ENCODE measurements at places on chromosomes 5 and 9. TPM values are rescaled to one million over a fixed set of nuclear protein-coding genes. Genes with fewer than 3 reads are reported as not detected.
A peak's percentile ranks its signal among the peaks of the same experiment; 100 is the strongest.

DNA sequence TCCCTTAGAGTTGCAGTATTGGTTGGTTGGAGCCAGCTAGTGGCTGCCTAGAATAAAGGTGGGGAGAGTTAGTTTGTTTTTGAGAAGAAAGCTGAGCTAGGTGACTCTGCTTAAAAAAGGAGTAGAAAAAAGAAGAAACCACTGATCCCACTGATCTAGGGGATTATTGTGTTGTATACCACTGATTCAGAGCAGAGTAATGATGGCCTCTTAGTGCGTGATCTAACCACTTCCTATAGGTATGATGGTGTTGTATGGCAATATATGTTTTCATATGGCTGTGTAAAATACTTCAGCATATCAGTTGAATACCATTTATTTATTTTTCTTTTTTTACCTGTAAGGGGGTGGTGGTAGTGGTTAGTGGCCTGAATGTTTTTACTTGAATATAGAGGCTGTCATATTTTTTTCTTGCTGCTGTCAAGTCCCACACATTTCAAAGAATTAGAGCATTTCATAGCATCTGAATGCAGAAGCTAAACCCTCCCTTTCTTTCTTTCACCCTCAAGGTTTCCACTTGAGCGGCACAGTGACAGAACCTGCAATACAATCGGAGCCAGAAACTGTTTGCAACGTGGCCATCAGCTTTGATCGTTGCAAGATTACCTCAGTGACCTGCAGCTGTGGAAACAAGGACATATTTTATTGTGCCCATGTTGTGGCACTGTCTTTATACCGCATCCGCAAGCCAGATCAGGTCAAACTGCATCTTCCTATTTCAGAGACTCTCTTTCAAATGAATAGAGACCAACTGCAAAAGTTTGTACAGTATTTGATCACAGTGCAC is 140.3 kb downstream of the ZSWIM6 start:
- DNase-seq, result no peak

Gene NR2F1-AS1
- 2.2 TPM for total RNA-seq

- no peak for DNase-seq
Measured at GRCh38 chr9:94159069-94159939, 75.0 kb downstream of the PTPDC1 start.

Gene ZDHHC11
- total RNA-seq, result 5.3 TPM

Gene SLC34A1
- total RNA-seq, result 0.10 TPM

DNA sequence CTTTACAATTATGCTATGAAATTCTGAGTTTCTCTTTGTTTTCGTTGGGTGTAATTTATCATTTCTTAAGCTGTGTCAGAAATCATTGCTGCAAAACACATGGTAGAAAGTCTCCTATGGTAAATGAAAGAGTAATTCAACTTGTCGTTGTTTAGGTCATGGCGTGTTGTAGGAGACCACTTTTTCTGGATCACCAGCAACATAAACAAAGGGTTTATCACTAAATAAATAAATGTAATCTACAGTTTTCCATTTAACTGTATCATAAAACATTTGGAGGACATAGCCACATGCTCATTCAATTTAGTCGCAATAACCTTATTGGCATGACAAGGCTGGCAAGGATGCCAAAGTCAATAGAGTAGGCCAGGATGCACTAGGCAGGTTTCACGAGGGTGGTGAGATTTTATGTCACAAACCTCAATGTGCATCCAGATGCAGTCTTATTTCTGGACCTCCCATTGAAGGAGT is 154.4 kb upstream of the ERCC6L2 start:
- DNase-seq, result no peak

- DNase-seq, result peak; percentile 79
Measured at GRCh38 chr9:34501889-34502425, 20.8 kb downstream of the ENHO start.

- no peak for DNase-seq
Measured at GRCh38 chr5:1278656-1279442, 16.0 kb downstream of the TERT start.

- DNase-seq, result peak; percentile 55
Measured at GRCh38 chr5:79020861-79021561, 35.9 kb upstream of the ARSB start.

DNA sequence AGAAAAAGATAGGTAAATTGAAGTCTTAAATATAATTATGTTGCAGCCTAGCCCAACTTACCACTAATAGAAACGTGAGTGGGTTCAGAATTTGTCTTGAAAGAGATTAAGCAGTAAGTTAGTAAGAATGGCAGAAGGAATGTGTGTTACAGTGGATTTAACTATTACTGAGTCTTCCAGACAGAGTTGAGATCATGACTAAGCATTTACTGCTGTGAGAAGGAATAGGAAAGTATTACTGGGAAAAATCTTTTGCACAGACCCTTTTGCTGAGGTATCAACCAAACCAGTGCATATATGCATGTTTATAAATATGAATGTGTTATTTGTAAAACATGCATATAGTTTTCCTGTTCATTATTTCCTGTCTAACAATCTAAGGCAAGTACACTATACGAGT is 112.8 kb upstream of the EFNA5 start:
- DNase-seq, result peak; percentile 12

Gene IL12B
- total RNA-seq, result not detected

DNA sequence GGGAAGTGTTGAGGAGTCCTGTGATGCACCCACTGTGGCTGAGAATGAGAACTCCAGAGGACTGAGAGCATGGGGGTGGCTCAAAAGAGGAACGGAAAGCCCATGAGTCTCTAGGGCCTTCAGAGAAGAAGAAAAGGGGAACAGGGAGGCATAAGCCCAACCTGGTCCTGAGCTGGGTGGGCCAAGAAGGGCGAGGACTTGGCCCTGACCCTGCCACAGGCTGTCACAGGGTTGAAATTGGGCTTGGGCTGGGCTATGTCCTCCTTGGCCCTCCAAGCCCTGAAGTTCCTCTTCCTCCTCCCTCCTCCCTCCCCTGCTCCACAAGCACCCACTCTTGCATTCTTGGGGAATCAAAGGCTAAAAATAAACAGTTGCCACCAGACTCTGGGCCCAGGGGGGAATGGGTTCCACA is 49.3 kb upstream of the PPARGC1B start:
- DNase-seq, result no peak

- no peak for DNase-seq
Measured at GRCh38 chr5:172634106-172634899, 6.8 kb upstream of the NEURL1B start.

- DNase-seq, result no peak
Measured at GRCh38 chr5:82072138-82072537, 100.3 kb downstream of the ATG10 start.

DNA sequence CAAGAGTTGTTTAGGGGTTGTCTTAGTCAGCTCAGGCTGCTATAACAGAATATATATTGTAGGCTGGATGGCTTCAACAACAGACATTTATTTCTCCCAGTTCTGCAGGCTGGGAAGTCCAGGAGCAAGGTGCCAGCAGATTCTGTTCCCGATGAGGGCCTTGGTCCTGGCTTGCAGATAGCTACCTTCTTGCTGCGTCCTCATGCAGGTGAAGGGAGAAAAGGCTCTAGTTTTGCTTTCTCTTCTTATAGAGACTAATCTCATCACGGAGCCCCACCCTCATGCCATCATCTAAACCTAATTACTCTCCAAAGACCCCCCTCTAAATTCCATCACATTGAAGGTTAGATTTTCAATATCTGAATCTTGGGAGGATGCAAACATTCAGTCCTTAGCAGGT is 246.0 kb upstream of the ANKRD55 start:
- DNase-seq, result no peak

DNA sequence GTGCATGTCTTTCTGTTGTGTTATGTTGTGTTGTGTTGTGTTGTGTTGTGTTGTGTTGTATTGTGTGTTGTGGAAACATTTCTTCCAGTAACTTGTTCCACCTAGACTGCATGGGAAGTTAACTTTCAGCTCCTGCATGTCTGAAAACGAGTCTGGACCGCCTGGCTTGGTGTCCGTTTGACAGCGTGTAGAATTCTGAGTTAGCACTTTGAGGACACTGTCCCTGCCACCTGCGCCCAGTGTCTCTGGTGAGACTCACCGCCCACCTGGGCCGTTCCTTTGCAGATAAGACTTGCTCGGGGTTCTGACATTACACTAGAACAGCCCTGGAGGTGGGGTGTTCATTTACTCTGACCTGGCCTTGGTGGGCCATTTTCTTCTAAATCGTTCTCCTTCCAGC is 42.0 kb downstream of the WNK2 start:
- no peak for DNase-seq

- peak; percentile 85 for DNase-seq
Measured at GRCh38 chr5:94422812-94423211, 195.6 kb downstream of the KIAA0825 start.

Gene MLANA
- total RNA-seq, result not detected

GRCh38 chr5:132979367-132979940 is 16.0 kb upstream of the AFF4 start:
- peak; percentile 71 for DNase-seq

Gene SKP2
- 84.1 TPM for total RNA-seq

DNA sequence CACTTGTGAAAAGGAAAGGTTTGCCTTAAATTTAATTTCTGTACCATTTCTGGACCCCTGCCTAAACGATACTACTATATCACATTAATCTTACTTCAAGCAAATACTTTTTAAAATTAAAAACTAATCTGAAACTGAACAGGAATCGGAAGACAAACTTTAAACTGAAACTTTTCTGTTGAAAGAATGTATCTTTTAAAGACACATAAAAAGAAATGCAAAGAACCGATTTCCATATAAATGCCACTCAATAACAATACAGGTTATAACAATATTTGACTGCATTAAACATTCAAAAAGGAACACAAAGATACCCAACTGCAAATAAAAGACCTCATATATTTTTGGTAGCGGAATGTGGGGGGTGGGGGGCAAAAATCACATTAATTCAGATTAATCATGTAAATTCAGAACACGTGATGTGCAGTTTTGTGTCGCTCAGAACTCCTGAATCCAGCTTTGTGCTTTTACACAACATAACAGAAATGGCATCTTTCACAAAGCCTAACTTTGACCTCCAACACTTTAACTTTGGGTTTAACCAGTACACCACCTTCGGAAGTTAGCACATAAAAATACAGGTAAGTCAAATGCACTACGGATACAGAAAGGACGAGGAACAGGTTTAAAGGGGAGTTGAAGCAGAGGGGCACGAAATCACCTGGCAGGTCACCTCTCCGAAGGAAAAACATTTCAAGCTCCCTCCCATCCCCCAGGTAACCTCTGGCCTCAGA is 925 bp downstream of the LIFR start:
- DNase-seq, result no peak

- DNase-seq, result no peak
Measured at GRCh38 chr5:87022415-87022814, 245.3 kb upstream of the RASA1 start.

DNA sequence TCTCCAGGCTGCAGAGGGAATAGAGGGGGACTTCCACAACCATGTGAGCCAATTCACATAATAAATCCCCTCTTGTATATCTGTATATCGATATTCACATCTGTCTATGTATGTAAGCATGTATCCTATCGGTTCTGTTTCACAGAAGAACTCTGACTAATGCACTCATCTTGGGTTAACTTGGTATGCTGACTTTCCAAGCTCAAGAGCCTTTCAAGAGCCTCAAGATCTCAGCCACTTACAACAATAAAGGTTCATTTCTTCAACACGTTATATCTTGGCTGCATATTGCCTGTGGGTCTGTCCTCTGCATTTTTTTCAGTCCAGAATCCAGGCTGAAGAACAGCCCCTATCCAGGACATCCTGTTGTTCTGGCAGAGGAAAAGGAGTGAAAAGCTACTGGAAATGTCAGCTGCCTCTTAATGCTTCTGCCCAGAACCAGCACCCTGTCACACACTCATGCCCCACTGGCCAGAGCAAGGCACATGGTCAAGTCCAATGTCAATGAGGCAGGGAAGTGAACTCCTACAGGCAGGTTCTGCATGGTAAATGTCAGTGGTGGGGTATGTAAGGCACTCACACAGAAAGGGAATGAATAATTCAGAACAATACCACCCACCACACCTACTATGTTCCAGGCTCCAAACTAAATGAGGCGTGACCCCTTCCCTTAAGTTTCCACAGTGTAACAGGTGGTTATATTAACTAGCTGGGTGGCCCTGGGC is 91.6 kb upstream of the ICE1 start:
- DNase-seq, result no peak

Gene PRRT1B
- not detected for total RNA-seq

Gene HAVCR1
- total RNA-seq, result not detected

DNA sequence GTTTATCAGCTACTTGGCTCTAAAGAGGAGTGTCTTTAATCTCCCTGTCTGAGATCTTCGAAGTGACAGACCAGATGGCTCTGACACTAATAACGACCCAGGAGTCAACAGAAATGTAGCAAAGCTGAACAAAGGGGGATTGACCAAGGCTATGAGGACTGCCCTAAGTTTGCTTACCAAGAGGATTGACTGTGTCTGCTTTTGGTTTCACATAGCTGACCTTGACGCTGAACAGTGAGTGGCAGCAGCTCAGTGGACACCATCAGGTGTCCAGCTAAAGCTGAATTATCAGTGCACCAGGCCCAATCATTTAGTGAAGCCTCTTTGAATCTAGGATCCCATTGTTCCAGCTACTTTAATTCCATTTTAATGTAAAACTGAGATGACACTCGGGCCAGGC is 262.6 kb downstream of the COX7C start:
- no peak for DNase-seq

DNA sequence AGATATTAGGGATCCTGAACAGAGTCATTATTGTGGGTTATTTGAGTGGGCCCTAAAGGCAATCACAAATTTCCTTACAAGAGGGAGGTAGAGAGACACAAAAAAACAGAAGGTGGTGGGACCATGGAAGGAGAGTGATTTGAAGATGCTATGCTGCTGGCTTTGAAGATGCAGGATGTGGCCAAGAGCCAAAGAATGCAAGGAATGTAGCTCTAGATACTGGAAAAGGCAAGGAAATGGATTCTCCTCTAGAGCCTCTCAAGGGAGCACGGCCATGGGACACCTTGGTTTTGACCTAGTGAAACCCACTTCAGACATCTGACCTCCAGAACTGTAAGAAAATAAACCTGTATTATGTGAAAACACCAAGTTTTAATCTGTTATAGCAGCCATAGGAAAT is 53.8 kb downstream of the TTC39B start:
- peak; percentile 66 for DNase-seq

Gene PTGS1
- 0.07 TPM for total RNA-seq

GRCh38 chr5:132465059-132465707 is 25.4 kb downstream of the IRF1 start:
- no peak for DNase-seq

Gene NR2F1
- total RNA-seq, result 7.2 TPM

- no peak for DNase-seq
Measured at GRCh38 chr5:20608567-20608966, 620.6 kb upstream of the CDH18 start.

DNA sequence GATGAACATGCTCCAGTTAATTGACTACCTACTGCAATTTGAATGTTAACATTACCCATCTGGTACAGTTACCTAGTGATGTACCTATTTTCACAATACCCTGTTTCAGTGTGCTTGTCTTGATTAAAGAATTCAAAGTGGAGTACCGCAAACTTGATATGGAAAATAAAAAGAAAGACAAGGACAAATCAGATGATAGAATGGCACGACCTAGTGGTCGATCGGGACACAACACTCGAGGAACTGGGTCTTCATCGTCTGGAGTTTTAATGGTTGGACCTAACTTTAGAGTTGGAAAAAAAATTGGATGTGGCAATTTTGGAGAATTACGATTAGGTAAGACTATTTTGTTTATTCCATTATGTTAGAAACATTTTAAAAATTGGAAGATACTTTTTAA is 33.5 kb downstream of the CSNK1G3 start:
- peak; percentile 25 for DNase-seq

Measured in HT1080 (cell line).